Jurkat, Clone E6-1 (cell line): ENCODE measurements at places on chromosomes 13 and 19.

DNA sequence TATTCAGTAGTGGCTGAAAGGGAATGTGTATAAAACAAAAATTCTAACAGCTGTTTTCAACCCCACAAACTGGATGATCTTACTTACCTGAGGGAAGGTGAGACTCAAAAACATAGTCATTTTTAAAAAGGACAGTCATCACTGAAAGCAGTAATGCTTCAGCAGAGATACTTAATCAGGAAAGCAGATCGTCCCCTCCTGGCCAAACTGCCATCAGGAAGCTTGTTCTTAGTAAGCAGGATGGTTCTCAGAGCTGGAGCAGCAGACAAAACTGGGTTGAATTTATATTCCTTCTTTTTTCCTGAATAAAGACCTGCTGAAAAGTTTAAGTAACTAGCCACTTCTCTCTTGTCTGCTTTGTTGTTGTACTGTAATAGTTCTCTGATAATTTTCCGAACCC, 1156.5 kb downstream of the OLFM4 start:
- no peak for DNase-seq

- no peak for DNase-seq
Measured at GRCh38 chr13:34944751-34945150, 2.7 kb downstream of the NBEA start.

DNA sequence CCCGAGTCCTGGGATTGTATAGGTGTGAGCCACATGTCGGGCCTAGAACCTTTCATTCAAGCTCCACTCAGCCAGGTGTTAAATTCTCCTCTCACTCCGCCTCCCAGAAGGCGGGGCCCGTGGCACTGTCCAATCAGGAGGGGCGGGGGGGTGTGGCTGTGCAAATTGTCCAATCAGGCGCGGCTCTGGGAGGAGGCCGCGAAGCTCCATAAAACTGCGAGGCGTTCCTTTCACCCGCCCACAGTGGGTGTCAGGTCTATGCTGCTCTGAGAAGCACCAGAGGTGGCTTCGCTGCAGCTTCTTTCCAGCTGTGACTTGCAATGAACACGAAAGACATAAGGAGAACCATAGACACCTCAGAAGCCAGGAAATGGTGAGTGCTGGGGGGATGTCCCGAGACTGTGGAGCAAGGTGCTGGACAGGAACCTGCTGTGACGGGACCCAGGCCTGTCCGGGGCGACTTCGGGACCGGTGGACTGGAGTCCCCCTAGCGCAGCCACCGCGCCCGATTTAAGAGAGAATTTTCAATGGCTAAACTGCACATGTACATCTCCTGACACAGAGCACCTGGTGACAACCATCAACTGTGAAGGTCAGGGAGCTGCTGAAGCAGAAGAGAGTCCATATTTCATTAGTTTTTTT, 3.0 kb upstream of the ZNF136 start:
- DNase-seq: no peak

GRCh38 chr19:32343550-32344262, 1.7 kb upstream of the ZNF507 start:
- no peak for DNase-seq

DNA sequence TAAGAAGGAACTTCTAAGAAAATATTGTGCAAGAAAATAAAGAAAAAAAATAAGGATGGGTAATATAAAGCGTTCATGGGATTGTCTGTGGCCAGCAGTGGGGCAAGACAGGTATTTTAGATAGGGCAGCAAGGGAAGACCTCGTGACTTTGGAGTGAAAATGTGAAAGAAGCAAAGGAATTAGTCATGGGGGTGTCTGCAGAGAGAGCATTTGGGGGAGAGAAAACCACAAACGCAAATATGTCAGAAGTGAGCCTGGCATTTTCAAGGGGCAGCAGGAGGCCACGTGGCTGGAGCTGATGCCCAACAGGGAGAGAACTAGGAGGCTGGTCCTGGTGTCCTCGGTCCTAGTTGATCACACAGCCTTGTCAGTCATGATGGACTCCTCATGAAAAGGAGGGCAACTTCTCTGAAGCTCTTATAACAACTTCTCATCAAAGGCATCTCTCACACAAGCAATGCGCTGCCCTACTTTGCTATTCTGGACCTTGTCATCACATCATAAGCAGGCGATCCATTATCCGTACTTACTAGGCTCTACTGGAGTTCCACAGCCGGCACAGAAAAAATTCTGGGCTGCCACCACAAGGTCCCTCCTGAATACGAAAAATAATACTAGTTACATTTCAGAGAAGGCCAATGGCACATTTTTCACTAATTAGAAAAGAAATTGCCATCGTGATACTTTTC, 31.0 kb downstream of the RUBCNL start:
- DNase-seq: no peak

- DNase-seq: no peak
Measured at GRCh38 chr13:95438297-95438696, 114.2 kb upstream of the CLDN10 start.

DNA sequence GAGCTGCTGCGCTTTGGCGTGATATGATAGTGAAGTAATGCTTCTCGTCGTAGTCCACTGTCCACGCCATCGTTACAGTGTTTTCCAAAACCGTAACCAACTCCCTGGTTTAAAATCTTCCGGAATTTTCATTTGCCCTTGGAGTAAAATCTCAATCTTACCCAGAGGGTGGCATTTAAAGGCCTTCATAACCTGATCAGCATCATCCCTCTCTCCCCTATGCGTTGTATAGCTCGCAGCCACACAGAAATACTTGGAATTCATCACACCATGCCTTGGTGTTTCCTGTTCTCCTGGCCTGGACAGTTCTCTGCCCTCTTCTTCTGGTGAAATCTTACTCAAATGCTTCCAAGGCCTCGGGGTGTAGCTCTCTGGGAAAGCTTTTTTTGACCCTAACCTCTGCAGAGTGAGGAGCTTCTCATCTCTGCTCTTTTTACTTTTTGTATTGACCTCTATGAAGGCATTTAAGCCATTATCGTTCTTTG, 839 bp downstream of the MPHOSPH8 start:
- DNase-seq: no peak

- no peak for DNase-seq
Measured at GRCh38 chr19:1138121-1138520, 34.3 kb downstream of the GPX4 start.

GRCh38 chr19:43780706-43781525, at the start of gene KCNN4:
Gene KCNN4 (minus strand): TSS chr19:43780973. CDS start chr19:43780861, 112 bp downstream.
- no peak for DNase-seq

GRCh38 chr19:52946322-52947310, 16.1 kb downstream of the ZNF816 start:
- DNase-seq: no peak

DNA sequence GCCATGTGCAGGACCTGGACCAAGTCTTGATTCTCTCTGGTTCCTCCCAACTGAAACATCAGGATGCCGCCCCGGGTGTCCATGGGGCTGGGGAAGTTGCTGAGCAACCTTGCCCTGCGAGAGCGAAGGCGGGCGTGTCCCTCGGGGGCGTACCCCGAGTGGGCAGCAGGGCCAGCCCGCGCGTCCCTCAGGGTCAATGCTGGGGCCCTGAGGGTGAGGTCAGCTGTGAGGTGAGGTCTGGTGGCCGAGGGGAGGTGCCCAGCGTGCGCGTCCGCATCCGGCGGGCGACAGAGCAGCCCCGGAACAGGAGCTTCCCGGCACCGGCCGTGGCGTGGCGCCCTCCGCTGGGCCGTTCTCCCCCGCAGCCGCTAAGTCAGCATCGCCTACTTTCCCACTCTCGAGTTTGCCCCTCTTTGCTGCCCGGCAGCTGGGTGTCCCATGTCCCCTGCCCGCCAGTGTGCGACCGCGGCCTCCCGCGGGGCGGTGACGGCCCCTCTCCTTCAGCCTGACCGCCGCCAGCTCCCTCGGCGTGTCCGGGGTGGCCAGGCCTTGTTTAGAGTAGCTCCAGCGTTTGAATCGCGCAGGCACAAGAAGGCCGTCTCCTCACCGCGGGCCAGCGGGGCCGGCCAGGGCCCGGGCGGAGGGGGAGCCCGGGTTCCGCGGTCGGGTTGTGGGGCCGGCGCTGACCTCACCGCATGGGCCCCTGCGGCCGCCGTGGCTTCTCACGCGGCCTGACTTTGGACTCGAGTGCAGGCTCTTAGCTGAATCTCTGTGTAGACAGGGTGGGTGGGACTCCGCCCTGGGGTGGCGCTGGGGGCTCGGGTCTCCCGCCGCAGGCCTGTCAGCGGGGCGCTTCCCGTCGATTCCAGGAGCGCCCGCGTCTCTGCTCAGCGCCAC, 33.0 kb downstream of the GJA3 start:
- no peak for DNase-seq

GRCh38 chr19:6424195-6424938, at the start of gene KHSRP:
Gene KHSRP (minus strand): TSS chr19:6424811. CDS start chr19:6424701, 110 bp downstream.
- DNase-seq: no peak

- DNase-seq: peak; percentile 85
Measured at GRCh38 chr13:20924758-20925394, 22.3 kb upstream of the XPO4 start.

DNA sequence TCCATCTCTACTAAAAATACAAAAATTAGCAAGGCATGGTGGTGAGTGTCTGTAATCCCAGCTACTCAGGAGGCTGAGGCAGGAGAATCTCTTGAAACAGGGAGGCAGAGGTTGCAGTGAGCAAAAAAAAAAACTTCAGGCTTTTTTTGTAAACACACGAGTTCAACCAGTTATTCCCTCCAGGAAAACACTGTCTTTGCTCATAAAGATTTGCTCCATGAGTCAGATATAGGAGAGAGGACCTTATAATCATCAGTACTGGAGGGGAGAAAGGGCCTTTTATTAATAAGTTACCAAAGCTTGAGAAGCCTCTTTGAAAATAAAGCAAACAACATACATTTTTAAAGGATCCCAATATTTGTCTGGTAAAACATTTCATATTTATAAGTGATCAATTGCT, 110.7 kb downstream of the EFNB2 start:
- no peak for DNase-seq

DNA sequence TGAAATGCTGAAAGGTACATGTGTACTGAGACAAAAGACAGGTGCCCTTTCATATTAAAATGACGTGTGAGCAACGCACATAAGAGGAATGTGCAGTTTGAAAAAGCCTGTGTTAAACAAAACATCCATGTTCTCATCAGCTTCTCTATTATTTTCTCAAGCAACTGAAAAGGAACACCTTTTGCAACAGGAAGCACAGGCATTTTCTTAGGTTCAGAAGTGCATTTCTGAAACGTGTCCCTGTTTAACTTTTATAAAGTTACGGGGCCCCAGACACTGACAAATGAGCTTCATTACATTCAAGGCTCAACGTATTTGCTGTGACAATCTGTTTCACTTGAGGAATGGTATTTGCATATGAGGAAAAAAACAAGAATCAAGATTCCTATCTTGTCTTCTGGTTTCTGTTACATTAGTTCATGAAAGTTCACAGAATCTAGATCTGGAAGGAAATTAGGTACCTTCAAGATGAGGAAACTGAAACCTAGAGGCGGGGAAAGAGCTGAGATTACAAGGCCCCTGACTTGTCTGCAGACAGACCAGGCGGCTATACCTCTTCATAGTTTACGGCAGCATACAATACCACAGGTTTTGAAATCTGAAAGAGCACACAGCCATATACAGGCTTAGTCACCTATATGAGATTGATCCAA, 431.7 kb downstream of the KLF12 start:
- DNase-seq: no peak
